ENCODE measurements at places on chromosomes 5 and 9.

DNA sequence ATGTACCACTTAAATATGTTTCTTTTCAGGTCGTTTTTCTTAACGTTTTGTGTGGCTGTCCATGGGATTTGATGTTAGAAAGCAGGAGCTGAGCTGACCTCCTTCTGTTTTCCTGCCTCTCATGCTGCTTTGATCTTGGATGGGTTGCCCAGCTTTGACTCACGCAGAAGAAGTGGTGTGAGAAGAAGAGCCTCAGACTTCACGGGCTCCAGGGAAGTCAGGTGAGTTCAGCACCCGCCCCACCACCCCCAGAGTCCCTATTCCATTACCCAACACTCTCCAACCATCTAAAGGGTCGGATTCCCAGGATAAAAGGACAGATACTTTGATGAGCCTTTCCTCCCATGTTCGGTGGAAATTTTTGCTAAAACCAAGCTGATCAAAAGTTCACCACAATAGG is 373.4 kb downstream of the IRX2 start:
- DNase-seq, result no peak

DNA sequence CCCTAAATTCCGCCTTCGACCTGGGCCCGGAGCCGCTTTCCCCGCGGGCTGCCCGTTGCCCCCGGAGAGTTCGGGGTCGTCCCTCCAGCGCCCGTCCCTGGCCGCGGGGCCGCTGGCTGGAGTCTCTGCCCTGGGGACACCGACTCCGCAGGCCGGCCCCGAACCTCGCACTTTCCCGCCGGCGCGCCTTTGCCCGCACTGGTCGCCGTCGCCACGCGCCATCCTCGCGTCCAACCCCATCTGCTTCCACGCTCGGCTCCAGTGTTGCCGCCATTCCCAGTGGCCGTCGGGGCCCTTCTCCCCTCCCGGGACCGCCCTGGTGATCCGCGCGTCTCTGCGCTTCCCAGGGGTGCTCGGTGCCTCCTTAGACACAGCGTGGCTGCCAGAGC is 11.0 kb downstream of the LHX3 start:
- no peak for DNase-seq

GRCh38 chr9:89677702-89678395 is 73.0 kb downstream of the GADD45G start:
- DNase-seq, result no peak

GRCh38 chr9:18997151-18997550 is 35.9 kb downstream of the SAXO1 start:
- no peak for DNase-seq

- peak; percentile 33 for DNase-seq
Measured at GRCh38 chr9:126704157-126704891, 90.6 kb downstream of the LMX1B start.

GRCh38 chr9:115694014-115694413 is 459.6 kb upstream of the PAPPA start:
- no peak for DNase-seq

DNA sequence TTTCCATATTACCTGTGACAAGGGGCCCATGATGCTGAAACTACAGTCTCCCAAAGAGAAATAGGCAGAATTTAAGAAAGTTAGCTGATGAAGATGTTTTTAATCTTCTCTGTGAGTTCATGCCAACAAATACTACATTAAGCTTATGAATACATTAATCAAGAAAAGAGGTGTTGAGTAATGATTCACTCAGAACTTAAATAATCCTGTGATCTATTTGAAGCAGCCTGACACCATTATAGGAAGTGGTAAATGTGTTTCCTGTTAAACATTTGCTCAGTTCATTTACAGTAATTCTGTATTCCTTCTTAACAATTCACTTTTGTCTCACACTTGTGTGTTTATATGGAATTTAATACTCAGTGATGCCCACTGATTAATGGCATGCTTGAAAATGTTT is 75.0 kb upstream of the IZUMO3 start:
- DNase-seq, result no peak

- DNase-seq, result no peak
Measured at GRCh38 chr5:141763541-141763940, 81.5 kb upstream of the ARAP3 start.

- no peak for DNase-seq
Measured at GRCh38 chr9:134871697-134872340, 8.8 kb upstream of the FCN2 start.

- DNase-seq, result no peak
Measured at GRCh38 chr9:87109851-87110250, 162.5 kb upstream of the GAS1 start.

- DNase-seq, result no peak
Measured at GRCh38 chr9:31556667-31557463, 827.6 kb upstream of the ACO1 start.

GRCh38 chr5:171314728-171315385 is 5.8 kb downstream of the TLX3 start:
- no peak for DNase-seq

DNA sequence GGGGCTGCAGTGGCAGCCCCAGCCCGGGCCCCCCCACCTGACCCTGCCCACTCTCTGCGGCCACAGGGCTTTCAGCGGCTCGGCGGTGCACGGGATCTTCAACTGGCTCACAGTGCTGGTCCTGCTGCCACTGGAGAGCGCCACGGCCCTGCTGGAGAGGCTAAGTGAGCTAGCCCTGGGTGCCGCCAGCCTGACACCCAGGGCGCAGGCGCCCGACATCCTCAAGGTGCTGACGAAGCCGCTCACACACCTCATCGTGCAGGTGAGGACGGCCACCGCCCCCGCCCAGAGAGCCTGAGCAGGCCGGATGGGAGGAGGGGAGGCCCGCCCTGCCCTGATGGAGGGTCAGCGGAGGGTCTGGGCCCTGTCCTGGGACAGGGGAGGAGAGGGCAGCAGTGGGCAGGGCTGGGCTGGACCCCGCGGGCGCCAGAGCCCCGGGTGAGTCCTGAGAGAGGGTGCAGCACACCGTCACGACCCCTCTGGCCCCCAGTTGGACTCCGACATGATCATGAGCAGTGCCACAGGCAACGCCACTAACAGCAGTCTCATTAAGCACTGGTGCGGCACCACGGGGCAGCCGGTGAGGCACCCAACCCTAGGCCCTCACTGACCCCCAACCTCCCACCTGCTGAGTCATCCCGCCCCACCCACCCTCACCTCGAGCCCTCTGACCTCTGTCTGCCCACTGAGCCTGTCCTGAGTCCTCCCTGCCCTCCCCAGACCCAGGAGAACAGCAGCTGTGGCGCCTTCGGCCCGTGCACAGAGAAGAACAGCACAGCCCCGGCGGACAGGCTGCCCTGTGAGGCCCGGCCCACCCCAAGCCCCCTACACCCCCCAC is 2.7 kb downstream of the SLC34A3 start:
- DNase-seq, result no peak

DNA sequence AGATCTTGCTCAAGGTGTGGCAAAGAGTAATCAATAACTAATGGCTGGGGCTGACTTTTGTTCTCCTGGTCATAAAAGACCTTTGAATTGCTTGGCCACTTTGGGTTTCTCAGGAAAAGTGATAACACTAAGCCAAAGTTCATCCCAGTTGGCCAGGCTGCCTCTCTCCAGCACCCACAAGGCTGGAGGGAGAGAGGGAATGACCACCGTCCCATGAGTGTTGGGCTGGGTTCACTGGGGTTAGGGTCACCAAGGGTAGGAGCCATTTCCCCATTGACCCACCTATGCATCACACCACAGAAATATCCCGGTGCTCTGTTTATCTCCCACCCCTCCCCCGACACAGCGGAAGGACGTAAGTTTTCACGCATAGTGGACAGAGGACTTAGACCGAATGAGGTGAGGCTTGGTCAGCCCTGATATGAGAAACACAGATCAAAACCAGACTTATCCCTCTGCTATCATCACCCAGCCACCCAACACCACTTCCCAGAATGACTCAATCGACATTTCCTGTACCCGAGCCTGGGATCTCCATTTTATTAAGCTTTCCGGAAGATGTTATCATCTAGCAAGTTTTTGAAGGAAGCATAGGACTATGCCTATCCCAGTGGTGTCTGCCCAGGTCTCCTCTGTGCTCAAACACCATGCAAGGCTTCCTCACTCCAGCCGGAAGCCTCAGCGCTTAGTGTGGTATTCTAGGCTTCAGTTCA is 27.0 kb upstream of the PPARGC1B start:
- DNase-seq, result no peak

DNA sequence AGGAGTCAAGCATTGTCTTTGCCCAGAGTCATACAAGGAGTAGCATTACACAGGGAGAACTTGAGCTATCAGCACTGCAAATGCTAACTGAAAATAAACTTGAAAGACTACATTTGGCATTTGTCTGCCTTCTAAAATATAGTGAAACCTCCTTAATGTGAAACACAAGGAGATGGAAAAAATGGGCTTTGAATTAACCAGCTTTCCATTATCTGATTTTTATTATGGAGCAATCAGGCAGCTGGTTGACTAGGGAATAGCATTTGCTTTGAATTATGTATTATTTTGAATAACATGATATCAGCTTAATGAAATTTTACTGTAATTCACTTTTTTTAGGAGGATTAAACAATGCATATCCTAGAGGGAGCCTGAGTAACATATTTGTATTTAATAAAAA is 130.8 kb downstream of the GDNF start:
- DNase-seq, result no peak

- no peak for DNase-seq
Measured at GRCh38 chr5:161230221-161230620, 316.3 kb downstream of the GABRB2 start.

GRCh38 chr9:2557693-2558092 is 63.9 kb upstream of the VLDLR start:
- DNase-seq, result no peak

DNA sequence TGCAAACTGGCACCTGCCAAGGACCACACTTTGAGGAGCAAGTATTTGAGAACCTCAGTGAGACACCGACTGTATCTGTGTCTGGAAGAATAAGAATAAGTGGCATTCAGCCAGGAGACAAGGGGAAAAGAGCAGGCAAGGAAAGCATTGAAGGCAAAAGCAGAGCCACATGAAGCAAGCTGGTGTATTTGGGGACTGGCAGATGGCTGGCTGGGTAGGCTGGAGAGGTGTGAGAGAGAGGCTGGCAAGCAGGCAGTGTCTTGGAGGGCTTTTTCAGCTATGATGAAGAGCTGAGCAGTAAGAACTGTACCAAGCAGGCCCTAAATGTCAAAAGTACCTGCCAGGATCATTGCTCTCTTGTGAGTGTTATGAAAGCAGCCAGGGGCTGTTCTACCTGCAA is 14.1 kb upstream of the C5orf58 start:
- DNase-seq, result no peak

DNA sequence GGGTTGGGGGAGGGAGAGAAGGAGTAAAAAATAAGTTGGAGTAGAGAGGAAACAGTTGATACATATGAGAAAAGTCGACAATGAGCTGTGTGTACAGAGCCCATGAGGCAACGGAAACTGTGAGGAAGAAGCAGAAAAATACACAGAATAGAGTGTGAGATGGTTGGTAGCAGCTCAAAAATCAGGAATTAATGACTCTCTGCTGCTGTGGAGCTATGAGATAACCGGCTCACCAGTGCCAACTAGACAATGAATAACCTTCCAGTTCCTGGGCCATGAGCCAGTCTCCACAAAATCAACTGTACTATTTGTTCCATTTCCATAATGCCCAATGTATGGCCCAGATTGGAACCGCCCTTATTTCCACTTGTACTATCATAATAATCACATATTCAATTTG is 53.1 kb upstream of the NREP start:
- DNase-seq, result no peak

GRCh38 chr5:136133922-136134379 is 1.3 kb downstream of the SMAD5 start:
- no peak for DNase-seq

GRCh38 chr9:135290086-135290485 is 189.5 kb upstream of the PPP1R26 start:
- no peak for DNase-seq

GRCh38 chr5:132639706-132640130 is 18.3 kb upstream of the IL13 start:
- no peak for DNase-seq

DNA sequence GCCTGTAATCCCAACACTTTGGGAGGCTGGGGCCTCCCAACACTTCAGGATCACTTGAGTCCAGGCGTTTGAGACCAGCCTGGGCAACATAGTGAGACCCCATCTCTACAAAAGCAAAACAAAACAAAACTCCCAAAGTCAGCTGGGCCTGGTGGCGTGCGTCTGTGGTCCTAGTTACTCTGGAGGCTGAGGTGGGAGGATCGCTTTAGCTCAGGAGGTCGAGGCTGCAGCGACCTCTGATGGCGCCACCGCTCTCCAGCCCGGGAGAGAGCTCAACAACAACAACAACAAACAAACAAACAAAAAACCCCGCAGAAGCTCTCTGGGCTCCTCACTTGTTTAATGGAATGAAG is 528 bp downstream of the ACOT12 start:
- no peak for DNase-seq

DNA sequence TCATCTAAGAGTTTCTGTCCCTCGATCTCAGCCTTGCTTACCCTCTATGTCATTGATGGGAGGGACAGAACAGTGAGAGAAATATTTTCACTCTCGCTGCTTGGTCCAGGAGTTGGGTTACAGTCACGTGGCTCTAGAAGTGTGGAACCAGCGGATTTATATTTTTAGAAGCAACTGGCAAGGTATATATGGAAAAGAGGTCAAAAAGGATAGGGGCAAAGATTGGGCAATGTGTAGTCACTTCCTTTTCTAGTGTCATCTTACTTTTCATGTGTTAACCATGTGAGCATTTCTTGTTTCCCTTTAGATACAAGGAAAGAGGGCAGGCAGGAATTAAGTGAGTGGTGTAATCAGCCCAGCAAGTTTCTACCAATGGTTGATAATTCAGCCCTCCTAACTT is 111.5 kb upstream of the ZNF366 start:
- DNase-seq, result no peak

- DNase-seq, result no peak
Measured at GRCh38 chr9:99265691-99266090, 43.6 kb downstream of the SEC61B start.

DNA sequence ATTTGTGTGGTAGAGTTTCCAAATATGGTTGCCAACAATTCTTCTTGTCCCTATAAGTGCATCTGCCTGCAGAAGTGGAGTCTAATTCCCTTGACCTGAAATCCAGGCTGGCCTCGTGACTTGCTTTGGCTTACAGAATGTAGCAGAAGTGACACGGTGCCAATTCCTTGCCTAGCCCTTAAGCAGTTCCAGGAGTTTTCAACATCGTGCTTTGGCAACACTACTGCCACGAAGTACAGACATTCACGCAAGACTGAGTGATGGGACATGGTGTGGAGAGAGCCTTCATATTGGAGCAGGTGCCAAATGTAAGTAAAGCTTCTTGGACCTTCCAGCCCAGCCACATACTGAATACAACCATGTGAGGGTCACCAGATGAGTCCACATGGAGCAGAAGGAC is 92.9 kb upstream of the NEK6 start:
- no peak for DNase-seq

- no peak for DNase-seq
Measured at GRCh38 chr5:14571901-14572300, 9.7 kb upstream of the OTULINL start.

- no peak for DNase-seq
Measured at GRCh38 chr9:7089406-7090193, 331.8 kb downstream of the KDM4C start.

All from stimulated activated CD8-positive, alpha-beta memory T cell treated with anti-CD3 and anti-CD28 coated beads, Interleukin-7, amount 100 ng/mL, for 4 hours (primary cell).